CD8-positive, alpha-beta T cell (primary cell): ENCODE measurements at places on chromosomes 7 and 10.
A peak's percentile ranks its signal among the peaks of the same experiment; 100 is the strongest.

DNA sequence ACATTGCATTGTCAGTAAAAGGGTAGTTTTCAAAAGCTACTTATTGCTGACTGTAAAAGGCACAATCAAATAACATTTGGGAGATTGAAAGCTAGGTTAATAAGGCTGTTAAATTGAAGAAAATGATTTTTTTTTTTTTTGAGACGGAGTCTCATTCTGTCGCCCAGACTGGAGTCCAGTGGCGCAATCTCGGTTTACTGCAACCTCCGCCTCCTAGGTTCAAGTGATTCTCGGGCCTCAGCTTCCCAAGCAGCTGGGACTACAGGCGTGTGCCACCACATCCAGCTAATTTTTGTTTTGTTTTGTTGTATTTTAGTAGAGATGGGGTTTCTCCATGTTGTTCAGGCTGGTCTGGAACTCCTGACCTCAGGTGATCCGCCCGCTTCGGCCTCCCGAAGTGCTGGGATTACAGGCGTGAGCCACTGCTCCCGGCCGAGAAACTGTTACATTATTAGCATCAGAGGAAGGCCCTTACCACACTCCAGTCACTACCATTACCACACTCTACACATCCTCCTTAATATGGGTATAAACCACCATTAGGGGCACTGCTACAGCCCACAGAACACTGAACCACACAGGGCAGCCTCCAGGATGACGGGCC lies 1.0 kb downstream of the CYP51A1 start:
- DNase-seq, result no peak

- no peak for DNase-seq
Measured at GRCh38 chr10:86311906-86312305, 54.7 kb downstream of the GRID1 start.

DNA sequence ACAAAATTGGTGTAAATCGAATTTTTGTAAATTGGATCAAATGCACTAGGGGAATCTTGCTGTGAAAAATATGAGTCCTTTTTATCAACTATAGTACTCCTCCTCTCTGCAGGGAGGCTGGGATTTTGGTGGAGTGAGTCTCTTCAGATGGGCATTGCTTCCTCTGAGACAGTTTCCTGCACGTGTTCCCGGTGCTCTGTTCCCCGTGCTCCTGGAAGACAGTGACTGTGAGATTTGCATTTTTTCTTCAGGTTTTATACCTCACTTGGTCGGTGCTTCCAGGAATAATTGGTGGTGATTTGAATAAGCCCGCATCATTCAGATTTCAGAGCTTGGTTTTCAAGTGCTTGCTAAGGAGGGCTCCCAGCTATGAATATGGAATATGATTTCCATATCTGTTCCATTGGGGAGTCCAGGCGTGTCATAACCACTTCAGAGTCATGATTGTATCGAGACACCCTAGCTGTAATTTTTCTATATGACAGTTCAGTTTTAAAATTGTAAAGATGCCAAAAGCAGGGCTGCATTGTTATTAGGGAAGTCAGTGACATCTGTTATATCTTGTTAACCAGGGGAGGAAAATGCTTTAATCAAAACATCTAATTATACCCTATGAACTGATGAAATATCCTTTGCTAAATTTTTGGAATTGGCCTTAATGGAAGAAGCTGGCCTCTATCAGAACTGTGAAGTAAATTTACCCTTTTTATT lies 12.3 kb downstream of the AUTS2 start:
- no peak for DNase-seq

- no peak for DNase-seq
Measured at GRCh38 chr10:64271983-64272382, 750.8 kb downstream of the REEP3 start.

DNA sequence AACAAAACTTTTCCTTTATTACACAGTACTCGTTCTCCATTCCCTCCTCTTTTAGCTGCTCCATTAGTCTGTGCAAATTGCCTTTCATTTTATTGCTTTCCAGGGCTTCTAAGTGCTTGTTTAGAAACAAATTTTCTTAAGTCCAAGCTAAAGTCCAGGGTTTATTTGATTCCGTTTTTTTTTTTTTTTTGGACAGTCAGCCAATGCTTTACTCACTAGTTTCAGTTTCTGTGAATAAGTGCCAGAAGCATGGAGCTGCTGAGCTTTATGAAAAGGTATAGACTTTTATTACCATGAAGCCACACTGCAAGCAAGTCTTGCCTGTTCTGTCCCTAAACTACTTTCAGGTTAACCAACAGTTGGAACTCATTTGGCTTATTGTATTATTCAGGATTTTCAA lies 455.0 kb downstream of the GFRA1 start:
- no peak for DNase-seq

DNA sequence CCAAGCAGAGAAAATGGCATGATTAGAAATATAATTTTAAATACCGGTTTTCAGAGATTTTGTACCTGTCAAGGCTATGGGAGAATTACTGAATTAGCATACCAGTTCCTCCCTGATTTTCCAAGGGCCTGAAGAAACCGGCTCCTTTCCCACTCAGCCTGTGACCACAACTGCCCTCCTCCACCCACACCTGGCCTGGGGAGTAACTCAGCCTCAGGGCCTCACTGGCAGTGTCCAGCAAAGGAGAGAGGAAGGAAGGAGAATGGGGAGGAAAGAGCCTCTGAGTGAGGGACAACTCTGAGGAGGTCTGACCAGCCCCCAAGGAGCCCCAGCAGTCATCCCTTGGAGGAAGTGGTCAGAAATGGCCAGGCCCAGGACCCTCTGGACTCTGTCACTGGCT lies 98.0 kb upstream of the LYZL2 start:
- no peak for DNase-seq

GRCh38 chr7:18521945-18522566 lies 26.5 kb downstream of the HDAC9 start:
- no peak for DNase-seq

GRCh38 chr7:82044497-82045080 lies 274.7 kb upstream of the HGF start:
- DNase-seq, result no peak

DNA sequence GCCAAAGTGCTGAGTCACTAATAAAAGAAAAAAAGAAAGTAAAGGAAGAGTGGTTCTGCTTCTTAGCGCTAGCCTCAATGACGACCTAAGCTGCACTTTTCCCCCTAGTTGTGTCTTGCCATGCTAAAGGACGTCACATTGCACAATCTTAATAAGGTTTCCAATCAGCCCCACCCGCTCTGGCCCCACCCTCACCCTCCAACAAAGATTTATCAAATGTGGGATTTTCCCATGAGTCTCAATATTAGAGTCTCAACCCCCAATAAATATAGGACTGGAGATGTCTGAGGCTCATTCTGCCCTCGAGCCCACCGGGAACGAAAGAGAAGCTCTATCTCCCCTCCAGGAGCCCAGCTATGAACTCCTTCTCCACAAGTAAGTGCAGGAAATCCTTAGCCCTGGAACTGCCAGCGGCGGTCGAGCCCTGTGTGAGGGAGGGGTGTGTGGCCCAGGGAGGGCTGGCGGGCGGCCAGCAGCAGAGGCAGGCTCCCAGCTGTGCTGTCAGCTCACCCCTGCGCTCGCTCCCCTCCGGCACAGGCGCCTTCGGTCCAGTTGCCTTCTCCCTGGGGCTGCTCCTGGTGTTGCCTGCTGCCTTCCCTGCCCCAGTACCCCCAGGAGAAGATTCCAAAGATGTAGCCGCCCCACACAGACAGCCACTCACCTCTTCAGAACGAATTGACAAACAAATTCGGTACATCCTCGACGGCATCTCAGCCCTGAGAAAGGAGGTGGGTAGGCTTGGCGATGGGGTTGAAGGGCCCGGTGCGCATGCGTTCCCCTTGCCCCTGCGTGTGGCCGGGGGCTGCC lies at the start of gene IL6:
Gene IL6, plus strand, starts transcription at position 294 of the 807 bp plus-strand sequence. Its CDS starts 63 bp downstream, at position 357.
- DNase-seq, result peak; percentile 9

- DNase-seq, result no peak
Measured at GRCh38 chr7:116842371-116842770, 20.0 kb upstream of the CAPZA2 start.

DNA sequence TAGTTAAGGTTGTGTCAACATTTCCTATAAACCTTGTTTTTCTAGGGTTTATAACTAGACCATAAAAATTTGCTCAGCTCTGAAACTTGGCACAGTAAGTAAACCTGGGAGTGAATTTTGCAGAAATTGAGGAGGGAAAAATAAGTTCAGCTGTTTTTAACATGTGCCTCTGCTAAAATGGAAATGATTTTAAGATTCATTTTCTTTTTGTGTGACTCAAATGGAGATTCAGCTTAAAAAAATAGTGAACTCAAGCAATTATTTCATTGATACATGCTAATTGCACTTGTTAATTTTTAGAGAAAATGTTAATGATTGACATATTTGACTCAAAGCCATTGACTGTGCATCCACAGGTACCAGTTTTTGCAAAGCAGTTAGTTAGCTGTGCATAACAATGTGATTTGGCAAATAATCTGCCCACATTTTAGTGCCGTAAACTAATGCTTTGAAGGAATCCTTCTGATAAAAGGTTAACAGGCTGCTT lies 68.5 kb upstream of the ZNF438 start:
- no peak for DNase-seq

GRCh38 chr7:70098905-70099672 lies 500.8 kb downstream of the AUTS2 start:
- DNase-seq, result no peak

DNA sequence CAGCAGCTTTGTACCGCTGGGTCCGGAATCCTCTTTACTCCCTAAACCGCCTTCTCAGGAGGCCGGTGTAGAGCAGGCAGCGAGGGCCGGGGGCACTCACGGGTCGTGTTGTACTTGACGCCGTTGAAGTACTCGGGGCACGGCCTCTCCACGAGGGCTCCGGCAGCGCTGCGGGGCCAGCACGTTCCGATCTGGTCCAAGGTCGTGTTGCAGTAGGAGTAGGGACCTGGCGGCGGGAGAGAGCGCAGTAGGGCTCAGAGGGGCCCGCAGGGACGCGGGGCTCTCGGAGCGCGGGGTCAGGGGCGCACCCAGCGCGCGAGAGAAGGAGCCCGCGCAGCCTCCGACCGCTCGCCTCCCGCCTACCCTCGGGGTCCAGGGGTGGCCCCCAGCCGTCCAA lies 443 bp downstream of the CRHR2 start:
- no peak for DNase-seq

DNA sequence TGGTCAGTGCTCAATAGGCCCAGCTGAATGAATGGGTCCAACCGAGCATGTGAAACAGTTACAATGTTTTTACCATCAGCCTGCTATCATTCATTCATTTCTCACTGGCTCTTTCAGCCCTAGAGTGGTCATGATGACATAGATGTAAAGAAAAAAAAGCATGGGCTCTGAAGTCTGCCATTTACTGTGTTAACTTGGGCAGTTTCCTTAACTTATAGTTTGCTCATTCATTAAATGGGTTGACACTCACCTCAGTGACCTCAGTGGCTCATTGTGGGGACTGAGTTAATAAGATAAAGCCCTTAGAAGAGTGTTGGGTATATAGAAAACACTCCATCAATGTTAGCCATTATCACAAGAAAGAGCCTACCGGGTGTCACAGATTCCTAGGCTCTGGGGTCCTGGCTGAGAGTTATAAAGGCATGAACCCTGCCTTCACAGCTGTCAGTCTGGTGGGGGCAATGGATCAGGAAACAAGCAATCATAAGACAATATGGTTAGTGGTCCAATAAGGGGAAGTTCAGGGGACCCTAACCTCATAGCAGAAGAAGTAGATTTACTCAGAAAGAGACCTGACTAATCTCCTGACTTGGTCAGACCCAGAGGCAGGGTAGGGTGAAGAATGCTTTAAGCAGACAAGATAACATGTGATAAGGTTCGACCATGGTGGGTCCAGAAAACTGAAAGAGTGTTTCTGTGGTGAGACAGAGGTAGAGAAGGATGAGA lies 29.7 kb upstream of the GPAM start:
- no peak for DNase-seq

DNA sequence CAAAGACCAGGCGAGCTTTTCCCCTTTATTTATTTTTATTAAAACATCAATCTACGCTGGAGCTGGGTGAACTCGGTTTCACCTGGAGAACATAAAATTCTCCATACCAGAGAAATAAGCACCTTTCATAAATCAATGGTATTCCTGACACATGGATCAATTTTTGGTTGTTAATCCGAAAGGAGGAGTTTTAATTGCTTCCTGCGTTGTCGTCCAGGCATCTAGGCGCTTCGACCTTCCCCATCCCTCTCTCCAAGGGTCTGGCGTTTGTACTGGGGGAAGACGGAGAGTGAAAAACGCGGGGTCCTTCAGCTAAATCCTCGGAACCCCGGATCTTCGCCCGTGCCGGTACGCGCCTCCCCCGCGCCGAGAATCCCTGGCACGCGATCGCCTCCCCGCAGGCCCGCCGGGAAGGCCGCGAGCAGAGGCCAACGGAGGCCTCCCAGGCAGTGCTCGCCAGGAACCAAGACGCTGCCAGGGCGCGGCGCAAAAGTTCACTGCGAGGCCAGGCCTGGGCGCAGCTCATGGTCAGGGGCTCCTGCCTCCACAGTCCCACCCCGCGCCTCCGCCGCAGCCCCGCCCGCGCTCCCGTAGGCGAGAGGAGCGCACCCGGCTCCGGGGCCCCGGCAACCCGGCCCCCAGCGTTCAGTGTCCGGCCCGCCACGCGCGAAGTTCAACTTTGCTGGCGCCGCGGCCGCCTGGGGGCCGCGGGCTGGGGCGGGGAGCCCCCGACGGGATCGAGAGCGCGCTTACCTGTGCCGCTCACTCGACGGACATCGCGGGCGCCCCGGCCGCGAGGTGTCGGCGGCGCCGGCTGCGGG lies 8.3 kb upstream of the EBF3 start:
- DNase-seq, result no peak

DNA sequence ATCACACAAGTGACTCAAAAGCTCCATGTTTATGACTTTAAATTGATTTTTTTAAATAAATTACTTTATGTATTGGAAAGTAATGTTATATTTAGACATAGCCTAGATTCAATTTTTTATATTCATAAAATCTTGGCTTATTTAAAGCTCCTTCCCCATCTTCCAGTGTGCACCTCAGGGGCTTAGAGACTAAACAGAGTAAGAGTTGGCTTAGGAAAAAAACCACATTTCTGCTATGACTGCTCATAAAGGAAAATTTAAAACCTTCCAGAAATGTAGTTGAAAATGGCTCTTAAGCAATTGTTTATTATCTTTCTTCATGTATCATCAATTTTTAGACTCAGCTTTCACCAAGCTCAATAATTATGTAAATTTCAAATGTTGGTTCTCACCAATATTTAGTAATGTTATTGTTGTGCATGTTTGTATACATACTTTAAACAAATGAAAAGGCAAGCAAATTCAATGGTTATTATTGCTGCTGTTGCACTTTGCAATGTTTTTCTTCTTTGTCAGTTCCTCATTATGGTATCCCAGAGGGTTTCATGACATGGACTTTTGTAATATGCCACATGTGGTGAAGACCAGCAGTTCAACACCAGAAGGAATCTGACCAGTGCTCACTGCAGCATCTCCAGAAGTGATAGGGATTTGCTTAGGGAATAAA lies 700.1 kb upstream of the ANKRD30A start:
- DNase-seq, result no peak

DNA sequence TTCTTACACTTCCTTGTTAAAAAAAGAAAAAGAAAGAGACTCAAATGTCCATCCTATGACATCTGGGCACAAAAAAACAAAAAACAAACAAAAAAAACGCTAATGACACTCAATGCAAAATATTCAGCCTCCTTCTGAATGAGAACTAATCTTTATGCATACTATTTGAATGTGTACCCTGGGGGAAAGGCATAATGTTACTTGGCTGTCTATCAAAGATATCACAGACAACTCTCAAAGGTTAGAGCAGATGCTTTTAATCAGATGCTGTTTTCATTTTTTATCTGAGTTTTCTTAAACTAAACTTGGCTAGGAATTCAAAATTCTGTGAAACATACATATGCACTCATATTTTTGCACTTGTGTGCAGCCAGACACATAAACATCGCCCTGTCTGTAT lies 745.8 kb downstream of the CNTNAP2 start:
- DNase-seq, result no peak
